Stimulated activated naive B cell treated with anti-CD40 and anti-IgM and Interleukin-4, amounts not matched to agents 10 μg/mL and 1 μg/mL and 100 μg/mL, for 72 hours (primary cell): ENCODE measurements at places on chromosomes 2 and 18.

DNA sequence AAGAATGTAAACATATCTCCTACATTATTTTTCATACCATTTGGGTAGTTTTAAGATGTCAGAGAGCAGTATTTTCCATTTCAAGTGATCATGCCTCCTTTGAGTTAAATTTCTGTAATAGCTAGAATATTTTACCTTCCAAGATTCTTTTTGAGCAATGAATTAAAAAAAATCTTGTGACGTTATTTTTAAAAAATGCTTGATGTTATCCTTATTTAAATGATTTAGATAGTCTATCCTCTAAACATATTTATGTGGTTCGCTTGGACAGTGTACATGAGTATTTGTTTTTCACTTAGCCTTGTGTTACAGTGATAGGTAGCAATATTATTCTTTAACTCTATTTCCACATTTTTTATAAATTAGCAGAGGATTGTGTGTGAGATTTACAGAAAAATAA, 639.2 kb upstream of the CDH2 start:
- no peak for DNase-seq

- DNase-seq = no peak
Measured at GRCh38 chr2:47869859-47870595, 36.3 kb downstream of the FBXO11 start.

DNA sequence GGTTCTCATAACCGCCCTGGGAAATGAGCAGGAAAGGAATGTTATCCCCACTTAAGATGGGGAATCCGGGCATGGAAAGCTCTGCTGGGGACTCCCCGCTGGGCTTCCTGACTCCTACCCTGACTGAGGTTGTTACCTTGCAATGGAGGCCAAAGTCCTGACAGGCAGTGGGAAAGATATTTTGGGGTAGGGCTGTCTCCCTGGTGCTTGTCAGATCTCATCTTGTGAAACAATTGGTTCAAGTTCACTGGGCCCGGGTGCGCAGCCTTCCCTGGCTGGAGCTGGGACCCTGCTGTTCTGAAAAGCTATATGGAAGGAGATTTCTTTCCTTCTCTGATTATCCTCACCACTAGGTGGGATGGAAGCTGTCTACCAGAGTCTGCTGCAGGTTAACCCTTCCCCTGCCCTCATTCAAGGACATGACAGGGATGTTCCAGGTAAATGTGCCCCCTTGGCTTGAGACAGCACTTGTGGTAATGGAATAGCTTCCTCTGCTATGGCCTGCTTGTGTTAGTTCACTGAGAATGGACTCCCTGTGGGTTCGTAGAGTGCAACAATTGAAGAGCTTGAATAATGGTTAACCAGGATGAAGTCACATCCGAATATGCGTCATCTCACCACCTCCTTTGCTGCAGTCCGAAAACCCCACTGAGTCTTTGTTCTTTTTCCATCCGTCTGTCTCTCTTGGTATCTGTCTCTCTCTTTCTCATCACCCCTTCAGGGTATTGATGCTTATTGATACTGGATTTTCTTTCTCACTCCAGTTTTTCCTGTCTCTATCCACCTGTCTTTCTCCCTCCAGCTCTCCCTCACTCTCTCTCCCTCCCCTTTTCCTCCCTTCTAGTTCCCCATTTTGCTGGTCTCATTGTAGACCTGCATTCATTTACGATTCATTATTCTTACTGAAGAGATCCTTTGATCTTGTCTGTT, 67.8 kb upstream of the EPAS1 start:
- DNase-seq = no peak

- DNase-seq = no peak
Measured at GRCh38 chr2:224523626-224524577, 61.3 kb downstream of the CUL3 start.

DNA sequence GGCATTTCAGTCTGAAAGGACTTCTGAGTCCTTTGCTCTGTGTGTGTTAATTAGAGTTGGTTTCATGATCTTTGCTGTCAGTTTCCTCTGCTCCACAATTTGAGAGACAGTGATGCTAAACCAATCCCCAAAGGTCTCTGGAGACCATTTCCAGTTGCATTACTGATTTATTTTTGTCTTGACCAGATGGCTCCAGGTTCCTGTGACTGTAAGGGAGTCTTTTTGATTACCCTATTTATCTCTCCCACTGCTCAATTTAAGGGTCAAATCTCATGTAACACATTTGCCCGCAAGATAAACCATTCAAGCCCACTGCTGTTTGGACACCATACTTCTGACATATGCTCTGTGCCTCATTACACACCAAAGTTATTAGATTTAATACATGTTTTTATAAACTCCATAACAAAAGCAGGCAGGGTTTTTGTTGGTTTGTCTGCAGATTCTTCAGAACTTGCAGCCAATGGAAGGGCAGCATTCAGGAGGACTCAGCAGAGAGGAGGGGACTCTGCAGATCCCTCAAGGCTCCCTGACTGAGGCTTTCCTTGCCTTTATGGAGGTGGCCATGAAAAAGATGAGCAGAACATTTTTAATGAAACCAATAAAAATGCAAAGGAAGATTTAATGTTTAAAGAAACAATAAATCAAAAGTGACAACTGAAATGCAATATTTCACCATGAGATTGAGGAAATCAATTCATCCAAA, 889.3 kb upstream of the CELF4 start:
- DNase-seq = no peak

GRCh38 chr2:221969830-221970144, 329.0 kb downstream of the PAX3 start:
- DNase-seq = no peak

DNA sequence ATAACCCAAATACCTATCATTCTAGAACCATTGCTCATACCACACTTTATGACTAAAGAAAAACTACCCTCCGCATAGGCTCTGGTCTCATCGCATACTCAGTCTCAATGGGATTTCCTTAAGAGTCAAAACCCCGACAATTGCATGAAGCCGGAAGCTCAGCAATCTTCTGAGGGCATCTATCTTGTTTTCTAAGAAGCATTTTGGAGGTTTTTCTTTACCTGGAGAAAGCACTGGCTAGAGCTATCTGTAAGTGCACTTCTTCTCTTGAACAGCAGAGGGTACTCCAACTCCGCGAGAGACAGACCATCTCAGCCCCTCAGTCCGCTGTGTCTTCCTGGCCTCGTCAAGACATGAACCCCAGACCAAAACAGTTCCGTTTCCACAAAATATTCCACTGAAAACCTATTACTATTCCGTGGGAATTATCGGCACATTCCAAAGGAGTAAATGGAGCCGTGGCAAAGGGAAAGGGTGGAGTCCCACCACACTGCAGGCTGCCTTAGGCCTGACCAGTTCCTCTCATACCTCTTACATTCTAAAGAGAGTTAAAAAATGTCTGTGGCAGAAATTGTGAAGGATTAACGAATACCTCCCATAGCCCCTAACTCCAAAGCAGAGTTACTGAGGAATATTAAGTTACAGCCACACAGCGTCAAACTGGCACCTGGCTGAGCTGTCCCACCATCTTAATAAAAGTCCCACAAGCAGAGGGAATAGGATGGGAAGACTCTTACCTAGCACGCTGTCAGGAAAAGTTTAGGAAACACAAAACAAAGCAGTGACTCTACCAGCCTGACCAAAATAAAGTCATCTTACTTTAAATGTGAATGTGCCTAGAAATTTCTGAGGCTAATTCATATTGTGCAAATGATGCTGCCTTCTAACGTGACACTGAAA, 325.6 kb upstream of the VRK2 start:
- peak; percentile 47 for DNase-seq

DNA sequence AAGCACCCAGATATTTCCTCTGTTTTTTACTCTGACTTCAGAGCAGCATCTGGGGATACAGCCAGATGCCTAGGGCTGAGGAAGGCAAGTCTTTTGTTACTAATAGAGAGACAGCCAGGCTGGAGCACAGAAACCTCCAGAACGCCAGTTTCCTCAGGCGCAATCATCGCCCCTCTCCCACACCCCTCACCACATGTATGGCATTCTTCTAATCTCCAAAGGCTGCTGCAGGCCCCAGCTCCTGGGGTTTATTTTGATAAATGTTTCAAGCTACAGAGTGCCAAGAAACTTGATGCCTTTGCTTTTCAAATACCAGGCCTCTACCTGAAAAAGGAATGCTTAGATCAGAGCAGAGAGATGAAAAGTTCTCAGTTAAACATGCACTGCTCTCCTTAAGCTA, 283.6 kb downstream of the RBM43 start:
- DNase-seq = no peak

- no peak for DNase-seq
Measured at GRCh38 chr2:56806924-56807323, 623.1 kb downstream of the CCDC85A start.

- no peak for DNase-seq
Measured at GRCh38 chr2:208025814-208026184, 472 bp upstream of the PLEKHM3 start.

GRCh38 chr2:222038067-222038802, 260.6 kb downstream of the PAX3 start:
- no peak for DNase-seq

GRCh38 chr2:184890311-184890710, 292.0 kb downstream of the ZNF804A start:
- no peak for DNase-seq

DNA sequence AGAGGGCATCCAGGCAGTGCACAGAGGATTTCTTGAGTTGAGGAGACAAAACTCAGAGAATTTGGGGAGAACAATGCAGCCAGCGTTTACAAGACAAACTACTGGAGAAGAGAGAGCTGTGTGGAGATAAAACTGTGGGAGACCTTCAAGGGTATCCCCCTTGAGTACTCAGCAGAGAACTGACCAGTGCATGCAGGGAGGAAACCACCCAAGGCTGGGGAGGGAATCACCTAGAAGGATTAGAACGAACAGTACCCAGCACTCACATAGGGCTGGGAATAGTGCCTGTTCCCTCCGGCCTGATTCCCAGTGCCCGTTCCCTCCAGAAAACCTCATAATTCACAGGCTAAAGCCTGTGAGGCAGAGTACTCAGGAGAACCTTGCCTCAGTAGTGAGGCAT, 61.9 kb upstream of the YPEL5 start:
- no peak for DNase-seq

DNA sequence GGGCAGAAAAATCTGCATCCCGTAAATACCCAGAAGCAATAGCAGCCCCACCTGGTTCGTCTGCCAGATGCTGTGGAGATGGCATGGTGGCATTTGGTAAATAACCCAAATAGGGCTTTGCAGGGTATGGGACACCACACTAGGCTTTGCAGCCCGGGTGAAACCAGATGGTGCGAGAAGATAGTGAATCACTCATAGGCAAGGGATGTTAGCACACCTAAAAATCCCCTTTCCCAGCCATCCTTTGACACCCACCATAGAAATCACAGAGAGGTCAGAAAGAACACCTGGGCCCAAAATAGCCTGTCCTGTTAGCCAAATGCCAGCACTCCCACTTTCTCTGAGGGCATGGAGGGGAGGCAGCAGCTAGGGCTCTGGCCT, 47.6 kb downstream of the BCL11A start:
- DNase-seq = no peak

GRCh38 chr2:207225773-207226172, 60.0 kb upstream of the KLF7 start:
- DNase-seq = no peak

- no peak for DNase-seq
Measured at GRCh38 chr2:104120171-104120570, 733.7 kb upstream of the POU3F3 start.

- DNase-seq = no peak
Measured at GRCh38 chr2:101745711-101746694, 48.5 kb downstream of the MAP4K4 start.

DNA sequence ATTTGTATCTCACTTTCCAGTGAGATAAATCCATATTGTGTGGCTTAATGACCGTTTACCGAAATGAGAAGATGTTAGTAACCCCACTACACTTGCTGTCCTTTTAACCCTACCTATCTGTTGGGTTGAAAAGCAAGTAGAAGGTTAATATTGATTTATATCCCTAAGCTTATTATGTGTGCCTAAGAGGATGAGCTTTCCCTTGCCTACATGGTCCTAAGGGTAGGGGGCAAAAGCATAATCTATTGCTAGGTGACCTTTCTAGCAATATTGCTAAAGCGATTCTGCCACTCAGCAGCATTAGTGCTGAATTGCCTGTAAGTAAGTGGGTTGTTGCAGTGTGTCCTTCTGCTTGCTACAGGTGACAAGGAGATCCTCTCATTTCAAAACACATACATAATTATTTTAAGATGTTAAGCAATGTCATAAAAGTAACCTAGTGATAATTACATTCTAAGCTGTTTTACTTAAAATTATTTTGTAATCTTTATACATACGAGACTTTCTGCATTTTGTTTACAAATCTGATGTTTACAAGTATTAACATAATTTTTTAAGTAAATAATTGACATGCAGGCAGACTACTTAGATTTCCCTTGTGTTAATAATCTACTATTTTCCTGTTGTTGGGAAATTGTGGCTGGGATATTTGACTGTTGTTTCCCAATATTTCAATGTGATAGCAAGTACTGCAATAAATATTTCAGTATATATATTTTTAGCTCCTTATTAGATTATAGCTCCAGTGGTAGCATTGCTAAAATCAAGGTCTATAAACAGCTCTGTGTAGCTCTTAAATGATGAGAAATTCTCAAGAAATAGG, 49.1 kb upstream of the CABYR start:
- no peak for DNase-seq

DNA sequence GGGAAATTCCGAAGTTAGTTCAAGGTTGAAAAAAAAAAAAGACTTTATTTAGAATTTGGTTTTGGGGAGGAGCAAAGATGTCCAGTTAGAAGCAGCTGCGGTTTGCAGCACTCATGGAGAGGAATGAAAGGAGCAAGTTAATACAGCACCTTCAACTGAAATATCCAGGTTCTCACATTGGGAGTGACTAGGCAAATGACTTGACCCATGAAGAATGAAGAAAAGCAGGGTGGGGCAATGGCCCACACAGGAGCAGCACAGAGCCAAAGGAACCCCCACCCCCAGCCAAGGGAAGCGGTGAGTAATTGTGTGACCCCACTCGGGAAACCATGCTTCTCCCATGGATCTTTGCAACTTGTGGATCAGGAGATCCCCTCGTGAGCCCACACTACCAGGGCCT, 32.8 kb downstream of the ZNF892 start:
- no peak for DNase-seq

- DNase-seq = no peak
Measured at GRCh38 chr2:9313443-9313842, 106.8 kb downstream of the ASAP2 start.

DNA sequence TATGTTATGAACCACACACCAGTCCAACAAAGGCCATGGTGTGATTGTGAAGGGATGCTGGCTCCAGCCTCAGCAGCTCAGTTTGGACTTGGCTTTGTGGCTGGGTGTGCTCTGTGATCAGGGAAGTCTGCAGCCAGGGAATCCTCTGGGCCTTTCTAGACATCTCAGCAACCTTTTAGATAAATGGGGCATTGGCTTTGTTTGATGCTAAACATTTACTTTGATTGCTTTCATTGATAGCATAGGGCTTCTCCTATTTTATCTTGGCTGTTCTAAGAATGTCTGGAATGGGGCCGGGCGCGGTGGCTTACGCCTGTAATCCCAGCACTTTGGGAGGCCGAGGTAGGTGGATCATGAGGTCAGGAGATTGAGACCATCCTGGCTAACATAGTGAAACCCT, 104.5 kb downstream of the VAPA start:
- DNase-seq = no peak

DNA sequence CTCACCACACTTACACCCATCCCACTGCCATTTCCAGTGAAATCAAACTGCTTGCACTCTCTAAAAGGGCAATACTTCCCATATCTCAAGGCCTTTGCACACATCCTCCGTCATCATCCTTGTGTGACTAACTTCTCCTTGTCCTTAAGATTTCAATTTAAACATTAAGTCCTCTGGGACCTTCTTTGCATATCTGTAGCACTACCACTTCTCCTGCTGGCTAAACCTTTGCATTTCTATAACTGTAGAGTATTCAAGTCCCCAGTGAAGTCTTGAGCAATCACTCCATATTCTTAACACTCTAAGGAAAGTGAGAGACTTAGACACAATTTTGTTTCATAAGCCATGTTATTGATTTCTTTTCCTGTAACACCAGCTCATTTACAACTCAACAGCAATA, 136.8 kb upstream of the EPHA4 start:
- DNase-seq = no peak
